ENCODE measurements at places on chromosomes 4 and X.

DNA sequence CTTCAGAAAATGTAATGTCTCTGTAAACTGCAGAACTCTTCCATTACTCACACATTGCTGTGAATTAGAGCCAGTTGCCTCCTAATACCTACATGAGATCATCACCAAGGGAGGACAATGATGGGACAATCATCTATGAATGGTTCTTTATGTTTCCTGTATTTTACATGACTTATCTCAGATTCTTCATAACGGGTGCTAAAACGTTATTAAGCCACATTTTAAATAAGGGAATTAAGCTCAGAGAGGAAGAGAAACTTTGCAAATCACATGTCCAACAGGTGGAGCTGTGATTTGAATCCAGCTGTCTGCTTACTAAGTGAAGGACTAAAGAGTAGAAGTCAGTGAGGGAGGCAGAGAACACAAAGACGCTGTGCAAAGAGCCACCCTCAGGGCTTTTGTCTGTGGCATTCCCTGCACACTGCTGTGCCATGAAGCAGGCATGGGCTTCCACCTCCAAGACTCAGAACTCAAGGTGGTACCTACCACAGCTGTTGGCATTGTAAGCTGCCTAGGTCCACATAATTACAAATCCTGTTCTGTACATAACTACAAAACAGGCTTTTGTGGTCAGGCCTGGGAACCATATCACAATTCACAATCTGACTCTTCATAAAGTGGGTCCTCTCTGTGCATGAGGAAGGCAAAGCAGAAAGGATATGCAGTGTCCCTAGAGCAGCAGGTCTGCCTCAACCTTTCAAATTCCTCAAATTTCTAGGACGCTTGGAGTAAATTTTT lies 12.8 kb downstream of the TBC1D9 start:
- no peak for DNase-seq

GRCh38 chrX:38165023-38165422 lies 55.6 kb downstream of the SRPX start:
- no peak for DNase-seq

GRCh38 chr4:134243742-134244713 lies 42.4 kb upstream of the PABPC4L start:
- no peak for DNase-seq

GRCh38 chr4:143337600-143338287 lies 1.1 kb downstream of the GAB1 start:
- no peak for DNase-seq

DNA sequence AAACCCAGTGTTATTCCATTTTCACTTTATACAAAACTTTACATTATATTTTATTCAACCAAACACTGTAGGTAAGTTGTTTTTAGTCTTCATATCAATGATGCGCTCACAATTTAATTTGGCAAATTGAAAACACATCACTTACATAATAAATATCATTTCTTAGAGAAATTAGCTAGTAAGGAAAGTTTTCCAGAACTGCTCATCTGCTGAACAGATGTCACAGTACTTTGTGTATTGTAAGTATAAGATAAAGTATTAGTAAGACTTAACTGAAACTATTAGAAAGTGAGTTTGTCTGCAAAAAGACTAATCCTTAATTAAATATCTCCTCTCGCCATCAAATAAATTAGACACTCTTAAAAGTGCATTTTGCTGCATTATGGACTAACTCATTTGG lies 108.7 kb upstream of the PACRGL start:
- DNase-seq: no peak

- no peak for DNase-seq
Observed at GRCh38 chr4:5084911-5085475, 33.7 kb downstream of the STK32B start.

- no peak for DNase-seq
Observed at GRCh38 chr4:154743683-154744340, at the start of gene LRAT. LRAT (plus strand) TSS chr4:154744000; CDS start chr4:154744327, 327 bp downstream.

DNA sequence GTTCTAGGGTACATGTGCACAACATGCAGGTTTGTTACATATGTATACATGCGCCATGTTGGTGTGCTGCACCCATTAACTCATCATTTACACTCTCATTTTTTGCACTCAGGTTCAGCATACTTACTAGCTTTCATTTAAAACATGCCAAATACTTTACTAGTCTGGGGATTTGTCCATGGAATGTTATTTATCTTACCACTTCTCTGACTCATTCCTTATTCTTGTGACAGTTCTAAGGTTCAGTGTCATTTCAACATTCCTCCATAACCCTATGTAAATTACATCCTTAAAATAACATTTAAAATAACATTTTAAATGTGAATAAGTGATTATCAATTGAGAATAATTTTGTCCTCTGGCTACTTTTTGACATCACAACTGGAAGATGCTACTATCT lies 19.5 kb upstream of the SYTL5 start:
- no peak for DNase-seq

GRCh38 chrX:103941201-103941975 lies 21.0 kb upstream of the TMSB15B start:
- DNase-seq: no peak

- no peak for DNase-seq
Observed at GRCh38 chrX:44514272-44514671, 28.4 kb downstream of the FUNDC1 start.

GRCh38 chr4:188297873-188298272 lies 158.6 kb downstream of the TRIML1 start:
- DNase-seq: no peak

DNA sequence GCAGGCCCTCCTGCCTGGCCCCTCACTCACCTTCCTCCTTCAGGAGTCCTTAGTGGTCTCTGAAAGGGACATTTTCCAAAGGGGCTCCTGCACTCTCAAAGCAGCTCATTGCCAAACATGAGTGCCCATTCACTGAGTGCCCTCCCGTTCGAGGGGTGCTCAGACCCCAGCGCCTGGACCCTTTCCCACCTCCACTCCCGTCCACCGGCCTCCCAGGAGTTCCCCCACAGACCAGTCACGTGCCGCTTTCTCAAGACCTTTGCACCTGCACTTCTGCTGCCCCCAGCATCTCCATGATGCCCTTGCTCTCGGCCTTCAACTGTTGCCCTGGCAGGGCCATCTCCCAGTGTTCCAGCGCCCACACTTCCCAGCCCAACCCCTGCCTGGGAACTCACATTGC lies 89.5 kb downstream of the ADRA2C start:
- no peak for DNase-seq

- no peak for DNase-seq
Observed at GRCh38 chr4:183966371-183966770, 61.3 kb downstream of the STOX2 start.

- no peak for DNase-seq
Observed at GRCh38 chr4:98564852-98565251, 93.6 kb downstream of the TSPAN5 start.

- no peak for DNase-seq
Observed at GRCh38 chr4:172173206-172173605, 360.0 kb downstream of the GALNTL6 start.

GRCh38 chr4:165537028-165537648 lies 158.3 kb downstream of the CPE start:
- DNase-seq: no peak

DNA sequence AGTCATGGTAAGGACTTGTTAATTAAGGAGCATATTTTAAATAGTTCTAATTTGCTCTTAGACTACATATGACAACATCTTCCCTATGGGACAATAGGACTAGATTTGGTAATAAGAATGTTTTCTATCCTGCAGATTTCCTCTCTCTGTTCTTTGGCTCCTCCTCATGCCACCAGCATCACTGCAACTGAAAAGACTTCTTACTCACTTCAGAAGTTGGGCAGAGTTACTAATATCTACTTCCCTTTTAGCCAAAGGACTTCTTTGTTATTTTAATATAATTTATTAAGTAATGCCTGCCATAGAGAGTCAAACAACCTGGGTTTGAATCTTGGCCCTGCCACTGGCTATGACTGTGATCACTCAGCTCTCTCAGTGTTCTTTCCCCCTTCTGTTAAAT lies 16.4 kb downstream of the MMAA start:
- DNase-seq: no peak

DNA sequence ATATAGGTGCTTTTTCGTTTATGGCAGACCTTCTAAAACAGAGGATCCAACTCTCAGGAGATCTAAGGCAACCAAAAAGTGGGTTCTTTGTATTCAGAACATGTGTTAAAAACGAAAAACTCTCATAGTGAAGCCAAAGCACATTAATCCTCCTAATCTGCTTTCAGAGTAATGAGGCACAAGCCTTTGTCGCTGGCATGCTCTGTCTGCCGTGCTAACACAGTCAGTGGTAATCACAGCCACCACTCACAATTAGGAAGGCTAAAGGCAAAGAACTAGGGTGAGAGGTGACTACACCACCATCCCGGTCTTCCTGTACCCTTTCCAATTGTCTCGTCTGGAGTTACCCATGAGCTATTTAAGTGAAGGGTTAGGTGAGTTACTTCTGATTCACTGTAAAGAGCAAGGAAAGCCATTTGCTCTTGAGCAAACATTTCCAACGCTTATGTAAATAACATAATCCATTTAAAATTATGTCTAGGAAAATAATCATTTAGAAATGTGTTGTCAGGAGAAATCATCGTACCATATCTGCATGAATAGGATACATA lies 40.7 kb downstream of the NPY2R start:
- DNase-seq: no peak

- DNase-seq: no peak
Observed at GRCh38 chr4:180792541-180792940, 1450.7 kb upstream of the TENM3 start.

- DNase-seq: no peak
Observed at GRCh38 chr4:148808416-148808815, 366.2 kb upstream of the NR3C2 start.

DNA sequence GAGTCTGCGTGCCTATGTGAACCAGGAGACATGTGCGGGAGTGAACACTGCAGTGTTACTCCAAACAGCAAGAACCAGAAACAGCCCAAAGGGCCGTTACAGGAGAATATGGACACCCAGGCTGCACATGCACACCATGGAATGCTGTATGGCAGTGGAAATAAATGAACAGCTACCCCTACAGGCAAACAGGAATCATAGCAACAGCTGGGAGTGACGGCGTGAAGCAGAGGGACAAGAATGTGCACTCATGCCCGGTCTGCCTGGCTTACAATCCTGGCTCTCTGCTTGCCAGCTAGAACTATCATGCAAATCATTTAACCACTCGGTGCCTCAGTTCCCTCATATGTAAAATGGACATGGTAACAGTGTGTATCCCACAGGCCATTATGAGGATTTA lies 16.6 kb downstream of the GPKOW start:
- no peak for DNase-seq

GRCh38 chrX:46381630-46382029 lies 163.6 kb downstream of the ZNF674 start:
- DNase-seq: no peak

DNA sequence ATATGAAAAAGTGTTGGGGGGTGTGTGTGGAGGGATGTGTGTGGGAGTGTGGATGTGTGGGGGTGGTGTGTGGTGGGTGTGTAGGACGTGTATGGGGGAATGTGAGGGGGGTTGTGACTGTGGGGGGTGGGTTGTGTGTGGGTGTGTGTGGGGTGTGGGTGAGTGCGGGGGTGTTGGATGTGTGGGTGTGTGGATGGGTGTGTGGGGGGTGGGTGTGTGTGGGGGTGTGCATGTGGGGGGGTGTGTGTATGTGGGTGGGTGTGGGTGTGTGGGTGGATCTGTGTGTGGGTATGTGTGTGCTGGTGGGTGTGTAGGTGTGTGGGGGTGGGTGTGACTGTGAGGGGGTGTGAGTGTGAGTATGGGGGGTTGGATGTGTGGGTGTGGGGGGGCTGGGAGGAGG lies 47.8 kb downstream of the KDR start:
- no peak for DNase-seq

DNA sequence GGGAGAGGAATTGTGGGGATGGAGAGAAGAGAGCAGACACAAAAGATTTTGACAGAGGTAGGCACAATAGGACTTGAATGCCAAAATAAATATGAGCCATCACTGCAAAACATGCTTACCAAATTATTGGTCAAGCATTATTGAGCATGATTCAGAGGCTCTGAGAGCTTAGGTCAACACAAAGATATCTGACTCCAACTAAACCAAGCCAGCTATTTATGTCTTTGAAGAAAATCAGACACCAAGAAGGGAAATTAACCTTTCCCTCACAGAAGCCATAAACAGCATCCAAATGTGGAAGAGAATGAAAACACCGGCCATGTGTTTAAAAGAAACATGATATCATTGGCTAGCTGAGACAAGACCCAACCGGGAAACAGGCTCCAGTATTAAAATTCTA lies 323.2 kb downstream of the RAB28 start:
- no peak for DNase-seq

- DNase-seq: no peak
Observed at GRCh38 chr4:76803522-76803921, 94.4 kb downstream of the SOWAHB start.

DNA sequence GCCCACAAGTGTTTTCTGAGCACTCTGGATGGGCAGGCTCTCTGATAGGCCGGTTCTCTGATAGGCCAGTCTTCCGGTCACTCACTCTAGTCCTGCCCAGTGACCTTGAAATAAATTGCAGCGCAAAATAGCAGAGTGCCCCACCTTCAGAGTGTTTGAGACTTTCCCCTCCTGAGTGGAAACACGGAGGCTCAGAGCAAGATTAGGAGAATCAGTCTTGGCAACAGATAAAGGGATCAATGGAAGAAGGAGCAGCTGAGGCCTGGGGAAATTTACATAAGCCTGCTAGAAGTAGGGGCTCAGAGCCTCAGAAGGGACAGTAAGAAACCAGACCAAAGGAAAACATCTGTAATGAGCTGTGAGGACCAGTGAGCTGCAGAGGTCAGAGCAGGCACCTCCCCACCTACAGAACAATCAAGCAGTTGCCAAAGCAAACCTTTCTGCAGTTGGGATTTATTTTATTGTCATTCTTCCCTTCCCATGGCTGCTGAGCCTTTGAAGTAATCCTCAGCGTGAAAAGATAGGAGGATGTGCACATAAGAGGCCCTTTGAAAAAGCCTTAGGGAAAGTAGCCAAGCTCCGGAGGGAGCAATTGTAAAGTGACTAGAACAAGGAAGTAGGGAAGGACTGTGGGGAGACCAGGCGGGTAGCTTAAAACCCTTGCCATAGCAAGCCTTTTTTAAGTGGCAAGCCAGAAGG lies 89.1 kb upstream of the TSPAN5 start:
- no peak for DNase-seq

GRCh38 chr4:145886871-145887240 lies 51.8 kb downstream of the ZNF827 start:
- DNase-seq: no peak

DNA sequence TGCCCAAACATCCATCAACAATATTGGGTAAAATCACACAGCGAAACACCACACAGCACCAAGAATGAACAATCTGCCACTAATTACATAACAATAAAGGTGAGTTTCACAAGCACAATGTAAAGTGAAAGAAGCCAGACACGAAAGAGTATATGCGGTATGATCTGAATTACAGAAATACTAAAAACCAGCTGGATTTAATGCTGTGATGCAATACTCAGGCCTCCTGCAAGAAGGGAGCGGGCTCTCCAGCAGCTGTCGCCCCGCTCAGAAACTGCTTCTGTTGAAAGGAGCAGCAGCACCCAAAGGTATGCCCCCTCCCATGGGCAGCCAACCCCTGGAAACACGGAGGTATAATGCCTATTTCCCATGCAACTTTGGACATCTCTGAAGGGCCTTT lies 77.0 kb downstream of the PAPSS1 start:
- no peak for DNase-seq

- DNase-seq: no peak
Observed at GRCh38 chr4:14254252-14254651, 626.7 kb upstream of the BOD1L1 start.

- no peak for DNase-seq
Observed at GRCh38 chr4:48752246-48752645, 27.8 kb downstream of the FRYL start.

GRCh38 chrX:37763400-37763799 lies 16.5 kb upstream of the CYBB start:
- no peak for DNase-seq

All from stimulated activated CD8-positive, alpha-beta memory T cell treated with anti-CD3 and anti-CD28 coated beads, Interleukin-15, amount 100 ng/mL, for 4 hours (primary cell).